Hindlimb muscle (tissue), 1 donor: ENCODE measurements at places on chromosomes 2 and 18.

GRCh38 chr2:219218217-219218731, 484 bp downstream of the ABCB6 start:
- no peak for DNase-seq

DNA sequence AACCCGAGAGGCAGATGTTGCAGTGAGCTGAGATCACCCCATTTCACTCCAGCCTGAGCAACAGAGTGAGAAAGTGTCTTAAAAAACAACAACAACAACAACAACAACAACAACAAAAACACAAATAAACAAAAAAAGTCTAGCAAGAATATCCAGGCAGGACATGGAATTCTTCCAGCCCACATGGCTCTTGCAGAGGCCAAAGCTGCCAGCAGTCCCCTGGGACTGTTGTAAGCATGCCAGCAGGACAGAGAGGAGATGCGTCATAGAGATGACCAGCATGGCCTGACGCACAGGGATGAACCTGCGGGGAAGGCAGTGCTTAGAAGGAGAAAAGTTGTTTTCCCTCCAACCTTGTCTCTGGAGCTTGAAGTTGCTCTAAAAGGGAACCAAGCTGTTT, 182.3 kb upstream of the PGAP1 start:
- DNase-seq = peak; percentile 44

- DNase-seq = no peak
These were observed 26.9 kb downstream of the ANXA4 start for GRCh38 chr2:69768789-69769188.

GRCh38 chr2:241811952-241812729, 3.1 kb downstream of the NEU4 start:
- DNase-seq = no peak

DNA sequence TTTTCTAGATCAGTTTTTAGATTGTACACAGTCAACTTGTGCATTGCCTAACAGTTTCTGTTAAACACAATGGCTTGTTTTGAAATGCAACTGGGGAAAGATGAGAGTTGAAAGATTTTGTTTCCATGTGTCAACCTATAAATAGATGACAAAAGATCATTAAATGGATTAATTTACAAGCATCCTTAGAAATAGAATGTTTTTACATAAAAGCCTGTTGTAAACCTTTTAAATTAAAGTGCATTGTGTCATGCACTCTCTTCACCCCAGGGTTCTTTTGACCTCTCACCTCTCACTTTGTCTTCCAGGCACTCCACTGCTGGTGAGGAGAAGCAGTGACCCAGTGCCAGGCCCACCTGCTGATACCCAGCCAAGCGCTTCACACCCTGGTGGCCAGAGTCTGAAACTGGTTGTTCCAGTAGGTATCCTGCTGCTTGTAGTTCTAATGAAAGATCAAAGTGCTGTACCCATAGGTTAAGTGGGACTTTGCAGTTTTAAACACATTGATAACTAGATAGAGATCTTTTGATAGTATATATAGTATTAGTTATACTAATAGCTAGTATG, 502.1 kb downstream of the PARD3B start:
- DNase-seq = no peak

GRCh38 chr2:102422910-102423309, at the start of gene IL18RAP:
TSS of gene IL18RAP (plus strand) at chr2:102423160. CDS start at chr2:102423278, 118 bp downstream.
- DNase-seq = no peak

- DNase-seq = peak; percentile 90
These were observed 1.8 kb upstream of the SATB2 start for GRCh38 chr2:199459286-199460100.

- DNase-seq = peak; percentile 72
These were observed 212.1 kb upstream of the NCKAP5 start for GRCh38 chr2:133780099-133780996.

DNA sequence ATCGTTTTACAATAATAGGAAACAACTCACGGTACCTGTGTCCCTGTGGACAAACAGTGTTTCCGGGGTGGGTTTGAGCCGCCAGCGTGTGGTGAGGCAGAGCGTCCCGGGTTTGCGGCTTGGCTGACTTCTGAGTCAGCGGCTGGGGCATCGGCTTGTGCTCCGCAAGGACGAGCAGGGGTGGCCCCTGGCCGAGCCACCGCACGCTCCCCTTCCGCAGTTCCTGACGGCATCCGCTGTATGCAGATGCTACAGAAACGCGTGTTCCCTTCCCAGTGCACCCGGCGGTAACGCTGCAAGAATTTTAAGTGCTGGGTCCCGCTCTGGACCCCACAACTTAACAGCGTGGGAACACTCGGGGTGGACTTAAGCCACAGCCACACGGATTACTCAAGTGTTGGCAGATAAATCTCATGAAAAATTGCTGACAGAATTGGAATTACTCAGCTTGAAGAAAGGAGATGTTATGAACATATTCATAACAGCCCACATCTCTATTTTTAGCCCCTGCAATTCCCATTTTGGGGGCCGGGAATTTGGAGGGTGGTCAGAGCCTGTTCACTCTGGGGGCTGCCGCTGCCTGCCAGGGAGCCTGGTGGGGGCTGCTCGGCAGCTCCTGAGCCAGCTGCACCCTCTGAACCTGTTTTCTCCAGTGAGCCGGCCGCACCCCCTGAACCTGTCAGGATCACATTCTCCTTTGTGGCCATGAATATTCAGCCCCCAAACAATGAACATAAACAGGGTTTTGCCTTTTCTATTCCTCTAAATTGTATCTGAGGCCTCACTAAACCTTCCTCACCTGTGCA, 12.6 kb upstream of the KCNG2 start:
- DNase-seq = no peak

- DNase-seq = no peak
These were observed 102.5 kb upstream of the PIEZO2 start for GRCh38 chr18:11251891-11252270.

GRCh38 chr2:143397884-143398614, 268.8 kb downstream of the ARHGAP15 start:
- peak; percentile 17 for DNase-seq

GRCh38 chr2:121255358-121255757, 29.6 kb downstream of the TFCP2L1 start:
- no peak for DNase-seq

GRCh38 chr2:22628221-22628620, 756.8 kb upstream of the KLHL29 start:
- DNase-seq = no peak

DNA sequence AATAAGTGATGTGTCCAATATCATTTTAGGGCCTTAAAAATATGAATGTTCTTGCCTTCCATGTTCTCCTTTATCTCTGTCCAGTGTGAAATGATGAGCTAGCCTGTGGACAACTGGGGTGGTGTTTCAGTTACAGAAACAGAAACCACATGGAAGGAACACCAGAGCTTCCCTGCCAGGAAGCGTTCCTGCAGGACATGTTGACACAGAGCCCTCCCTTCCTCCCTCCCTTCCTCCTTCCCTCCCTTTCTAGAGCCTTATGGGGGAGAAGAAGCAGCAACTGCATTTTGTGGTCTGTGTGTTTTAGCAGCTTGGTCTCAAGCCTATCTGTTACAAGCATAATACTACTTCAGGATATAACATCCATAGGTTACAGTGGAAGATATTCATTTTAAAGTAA, 539.7 kb upstream of the NETO1 start:
- DNase-seq = peak; percentile 8

- DNase-seq = no peak
These were observed 29.4 kb downstream of the NLRC4 start for GRCh38 chr2:32235315-32235714.

DNA sequence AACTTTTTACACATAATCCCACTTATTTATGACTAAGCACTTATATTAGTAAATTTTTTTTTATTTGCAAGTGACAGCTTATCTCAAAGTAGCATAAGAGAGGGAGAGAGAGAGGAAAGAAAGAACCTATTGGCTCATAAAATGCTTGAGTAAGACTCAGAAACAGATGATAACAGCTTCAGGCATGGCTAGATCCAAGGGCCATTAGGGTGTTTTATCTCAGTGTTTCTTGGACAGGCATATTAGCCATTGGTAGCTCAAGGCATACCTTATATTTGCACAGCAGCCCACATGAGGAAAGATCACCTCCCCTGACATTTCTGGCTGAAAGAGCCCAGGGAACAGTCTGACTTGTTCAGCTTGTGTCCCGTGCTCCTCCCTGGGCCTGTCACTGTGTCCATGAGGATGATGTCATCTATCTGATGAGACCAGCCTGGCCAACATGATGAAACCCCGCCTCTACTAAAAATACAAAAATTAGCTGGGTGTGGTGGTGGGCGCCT, 64.4 kb downstream of the IL1R2 start:
- DNase-seq = no peak

DNA sequence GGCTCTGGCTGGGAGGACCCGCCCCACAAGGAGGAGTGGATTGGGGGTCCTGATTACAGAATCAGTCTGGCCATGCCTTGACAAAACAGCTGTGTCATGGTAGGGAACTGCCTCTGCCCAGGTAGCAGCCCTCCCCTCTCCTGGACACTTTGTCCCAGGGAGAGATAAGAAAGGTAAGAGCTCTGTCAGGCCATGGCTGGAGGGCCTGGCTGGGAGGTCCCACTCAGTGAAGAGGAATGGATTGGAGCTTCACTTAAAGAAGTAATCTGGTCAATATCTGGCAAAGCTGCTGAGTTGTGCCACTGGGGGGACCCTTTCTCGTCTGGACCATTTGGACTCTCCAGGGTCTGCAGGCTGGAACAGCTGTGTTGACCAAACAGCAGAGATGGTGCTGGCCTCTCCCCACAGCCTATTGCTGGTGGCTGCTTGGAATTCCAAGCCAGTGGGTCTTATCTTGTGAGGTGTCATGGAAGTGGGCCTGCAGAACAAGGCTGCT, 75.4 kb downstream of the EPC2 start:
- no peak for DNase-seq

GRCh38 chr18:33184175-33184574, 256.3 kb downstream of the CCDC178 start:
- no peak for DNase-seq

DNA sequence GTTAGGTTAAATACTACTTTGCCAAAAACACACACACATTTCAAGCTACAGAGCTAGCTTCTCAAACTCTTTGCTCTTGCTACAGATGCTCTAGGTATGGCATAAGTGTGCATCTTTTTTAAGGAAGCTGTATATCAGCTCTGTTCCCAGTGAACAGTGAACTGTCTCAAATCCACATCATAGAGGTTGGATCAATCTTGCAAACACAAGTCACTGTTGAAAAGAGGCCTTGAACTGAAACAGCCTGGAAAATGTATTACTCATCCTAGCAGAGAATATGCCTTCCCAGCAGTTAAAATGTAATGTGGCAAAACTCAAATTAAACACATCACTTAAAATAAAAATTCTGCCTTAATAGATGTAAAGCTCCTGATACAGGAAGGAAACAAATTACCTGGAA, 151.8 kb downstream of the WDPCP start:
- no peak for DNase-seq

DNA sequence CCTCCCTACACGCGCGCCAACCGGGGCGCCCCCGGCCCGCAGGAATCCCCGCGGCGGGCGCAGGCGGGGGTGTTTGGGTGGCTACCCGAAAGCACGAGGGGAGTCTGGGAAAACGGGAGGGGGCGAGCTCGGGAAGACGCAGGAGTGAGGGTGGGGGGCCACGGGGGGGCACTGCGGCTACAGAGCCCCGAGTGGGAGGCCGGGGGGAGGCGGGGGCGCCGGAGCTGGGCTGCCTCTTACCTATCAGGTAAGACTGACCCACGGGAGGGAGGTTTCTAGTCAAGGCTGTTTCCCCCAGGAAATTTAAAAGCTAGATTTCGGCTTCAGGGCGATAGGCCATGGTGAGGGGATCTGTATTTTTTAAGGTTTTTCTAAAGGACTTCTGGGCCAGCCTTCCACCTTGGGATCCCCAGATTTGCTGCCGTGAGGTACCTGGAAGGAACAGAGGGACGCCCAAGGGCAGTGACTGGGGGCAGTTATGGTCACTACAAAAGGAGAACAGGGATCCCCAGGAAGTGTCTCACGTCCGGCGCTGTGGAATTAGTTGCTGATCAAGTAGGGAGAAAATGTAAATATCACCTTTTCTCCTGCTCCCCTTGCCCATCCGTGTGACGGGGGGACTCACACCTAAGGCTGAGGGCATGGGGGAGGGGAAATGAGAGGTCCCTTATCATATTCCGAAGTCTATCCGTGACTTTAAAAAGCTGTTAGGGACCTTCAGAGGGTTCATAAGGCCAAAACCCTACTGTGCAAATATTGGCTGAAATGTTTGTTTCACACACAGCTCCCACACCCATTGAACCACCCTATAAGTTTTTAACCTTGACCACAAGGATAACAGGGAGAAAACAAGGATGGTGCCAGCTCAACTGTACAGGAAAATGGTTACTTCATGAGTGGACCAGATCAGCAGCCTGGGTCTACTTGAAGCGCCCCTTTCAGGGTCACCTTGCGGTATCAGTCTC, 638 bp upstream of the IRS1 start:
- DNase-seq = no peak

DNA sequence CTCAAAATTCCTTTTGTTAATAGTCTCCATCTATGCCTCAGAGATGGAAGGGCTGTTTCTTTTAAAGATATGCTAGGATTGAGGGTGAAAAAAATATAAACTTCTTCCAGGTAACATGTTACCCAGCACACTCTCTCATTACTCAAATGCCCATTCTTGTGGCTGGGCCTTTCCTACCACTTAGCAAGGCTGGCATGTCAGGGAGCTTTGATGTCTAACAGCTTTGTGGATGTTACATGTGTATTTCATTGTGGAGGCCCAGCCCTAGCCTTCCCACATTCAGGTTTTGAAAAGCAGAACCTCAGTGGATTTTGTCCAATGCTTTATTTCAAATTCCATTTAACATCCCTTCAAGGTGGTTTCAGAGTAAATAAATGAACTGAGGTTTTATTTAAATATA, 191.4 kb downstream of the EPHA4 start:
- DNase-seq = no peak

DNA sequence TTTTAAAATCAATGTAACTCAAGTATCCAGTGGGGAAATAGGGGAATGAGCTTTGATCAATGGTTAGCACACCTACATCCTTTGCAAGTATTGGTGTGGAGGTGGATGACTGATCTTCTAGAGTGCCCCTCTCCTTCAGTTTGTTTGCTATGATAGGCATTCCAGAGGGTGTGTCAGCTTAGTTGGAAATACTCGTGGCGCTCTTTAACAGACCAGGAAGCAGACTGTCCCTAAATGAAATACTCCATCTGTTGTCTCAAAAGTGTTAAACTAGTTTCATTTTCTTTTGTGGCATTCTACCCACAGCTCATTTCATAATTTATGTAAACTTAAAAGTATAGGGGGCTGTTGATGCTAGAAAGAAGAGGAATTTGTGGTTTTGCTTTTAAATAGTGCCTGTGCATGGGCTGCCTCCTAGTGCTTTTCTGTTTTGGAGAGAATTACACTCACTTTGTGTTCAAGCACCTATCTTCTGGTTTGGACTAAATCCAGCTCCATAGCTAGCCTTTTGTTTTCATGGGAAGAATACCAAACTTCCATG, 66.2 kb downstream of the STAT1 start:
- no peak for DNase-seq

- no peak for DNase-seq
These were observed 7.0 kb downstream of the ASTL start for GRCh38 chr2:96131152-96131812.

- DNase-seq = no peak
These were observed 346.3 kb upstream of the TNP1 start for GRCh38 chr2:217206016-217206725.

DNA sequence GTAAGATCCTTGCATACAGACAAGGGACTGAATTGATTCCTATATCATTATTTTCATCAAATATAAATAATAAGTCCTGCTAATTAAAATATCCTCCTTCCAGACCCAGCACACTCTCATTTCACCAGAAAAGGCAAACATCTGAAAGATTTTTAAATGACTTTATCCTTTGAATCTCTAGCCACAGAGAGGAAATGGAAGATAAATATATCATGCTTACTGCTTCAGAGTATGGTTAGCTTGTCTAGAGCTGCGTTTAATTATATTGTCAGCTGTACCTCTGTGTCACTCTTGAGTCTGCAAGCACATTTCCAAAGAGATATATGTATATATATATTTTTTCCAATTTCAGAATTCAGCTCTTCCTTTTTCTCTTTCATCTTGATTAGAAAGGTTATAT, 232.7 kb downstream of the TRIB2 start:
- no peak for DNase-seq
